ENCODE measurements at places on chromosomes 6 and 20.

DNA sequence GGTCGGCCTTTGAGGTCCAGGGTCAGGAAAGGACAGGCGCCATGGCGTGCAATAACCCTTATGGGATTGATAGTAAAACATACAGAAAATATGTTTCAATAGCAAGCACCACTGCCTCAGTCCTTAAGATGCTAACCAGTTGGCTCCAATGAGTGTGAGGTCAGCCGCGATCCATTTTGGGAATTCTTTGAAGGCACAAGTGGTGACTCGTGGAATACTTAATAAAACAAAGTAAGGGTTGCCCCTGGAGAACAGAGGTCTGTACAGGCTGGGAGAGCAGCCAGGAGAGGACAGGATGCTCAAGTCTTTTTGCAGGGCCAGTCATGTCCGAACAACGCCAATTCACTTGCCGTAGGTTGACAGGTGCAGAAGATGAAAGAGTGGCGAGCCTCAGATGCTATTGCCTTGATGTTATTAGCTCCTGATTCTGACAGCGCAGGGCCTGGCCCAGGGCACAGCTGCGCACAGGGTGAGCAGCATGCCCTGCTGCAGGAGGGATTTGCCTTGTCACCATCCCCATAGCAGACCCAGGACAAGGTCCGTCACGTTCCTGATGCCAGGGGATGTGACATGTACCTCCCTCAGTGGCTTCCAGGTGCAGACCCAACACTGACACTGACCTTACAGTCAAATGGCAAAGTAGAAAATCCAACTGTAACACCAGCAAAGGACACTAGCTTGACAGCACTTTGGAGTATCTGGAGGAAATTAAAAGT is 21.8 kb downstream of the SYNDIG1 start:
- no peak for DNase-seq

DNA sequence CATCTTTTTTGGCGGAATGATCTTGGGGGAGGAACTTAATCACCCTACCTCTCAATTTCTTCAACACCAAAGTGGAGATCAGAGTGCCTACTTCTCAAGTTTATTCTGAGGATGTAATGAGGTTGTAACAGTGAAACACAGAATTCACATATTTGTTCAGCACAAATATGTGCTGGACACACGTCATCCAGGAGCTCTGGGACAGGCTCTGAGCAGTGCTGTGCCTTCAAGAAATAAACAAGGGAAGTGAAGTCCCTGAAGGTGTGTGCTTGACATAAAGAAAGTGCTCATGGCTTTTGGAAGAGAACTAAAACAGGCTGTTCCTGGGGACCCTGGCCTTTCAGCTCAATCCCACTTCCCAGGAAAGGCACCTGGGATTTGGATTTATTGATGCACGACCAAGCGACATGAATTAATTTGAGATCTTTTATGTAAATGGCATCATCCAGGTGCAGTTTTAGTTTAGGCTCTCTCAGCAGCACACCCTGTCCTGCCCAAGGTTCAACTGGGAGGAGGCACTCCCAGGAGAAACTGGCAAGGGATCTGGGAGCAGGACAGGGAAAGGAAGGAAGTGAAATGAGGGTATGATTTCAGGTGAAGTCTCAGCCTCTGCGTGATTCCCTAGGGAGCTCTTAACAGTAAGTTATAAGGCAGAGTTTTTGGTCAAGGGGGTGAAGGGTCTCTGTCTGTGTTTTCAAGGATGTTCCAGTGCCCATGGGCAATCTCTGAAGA is 211.0 kb downstream of the FOXA2 start:
- no peak for DNase-seq

DNA sequence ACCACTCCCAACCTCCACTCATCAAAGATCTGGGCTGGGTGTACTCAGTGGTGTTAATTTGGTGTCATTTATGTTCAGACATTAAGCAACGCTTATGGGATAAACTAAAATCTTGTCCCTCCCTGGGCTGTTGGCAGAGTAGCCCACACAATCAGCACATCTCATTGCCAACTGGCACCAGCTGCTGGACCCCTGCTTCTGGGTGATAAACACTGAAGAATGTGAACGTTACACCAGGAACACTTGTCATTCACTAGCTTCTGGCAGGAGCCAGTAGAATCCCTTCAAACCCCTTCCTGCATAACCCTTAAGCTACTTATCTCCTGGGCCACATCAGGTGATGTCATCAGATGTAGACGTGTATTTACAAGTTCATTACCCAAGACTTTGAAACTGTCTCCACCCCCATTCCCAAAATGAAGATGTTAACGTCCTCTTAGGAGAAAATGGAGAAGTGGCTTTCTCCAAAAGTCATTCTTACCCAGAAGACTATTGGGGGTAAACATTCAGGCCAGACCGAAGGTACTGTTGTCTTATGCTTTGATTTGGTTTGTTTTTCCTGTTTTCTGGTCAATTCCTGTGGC is 107.8 kb upstream of the CD93 start:
- no peak for DNase-seq

- no peak for DNase-seq
Measured at GRCh38 chr6:164741938-164742451, 567.4 kb downstream of the C6orf118 start.

- no peak for DNase-seq
Measured at GRCh38 chr6:135270676-135271536, 89.8 kb downstream of the MYB start.

DNA sequence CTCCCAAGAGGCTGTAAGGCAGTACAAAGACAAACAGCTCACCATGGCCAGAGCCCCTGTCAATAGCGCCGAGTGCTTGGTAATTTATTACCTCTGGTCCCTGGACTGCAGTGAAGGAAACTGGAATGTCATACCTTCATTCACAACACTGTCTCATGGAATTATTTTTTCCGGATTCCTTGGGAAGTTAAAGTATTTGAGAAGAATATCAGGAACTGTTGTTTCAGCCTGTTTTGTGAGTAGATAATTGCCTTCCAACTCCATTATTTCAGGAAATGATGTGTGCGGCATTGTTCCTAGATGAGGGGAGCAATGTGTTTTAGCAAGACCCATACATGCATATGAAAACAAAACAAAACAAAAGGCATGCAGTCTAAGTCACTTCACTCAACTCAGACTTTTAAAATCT is 64.0 kb downstream of the BLOC1S5 start:
- peak; percentile 94 for DNase-seq

GRCh38 chr6:63403725-63404124 is 83.9 kb upstream of the LGSN start:
- no peak for DNase-seq

- no peak for DNase-seq
Measured at GRCh38 chr20:17556837-17557674, 12.8 kb upstream of the DSTN start.

DNA sequence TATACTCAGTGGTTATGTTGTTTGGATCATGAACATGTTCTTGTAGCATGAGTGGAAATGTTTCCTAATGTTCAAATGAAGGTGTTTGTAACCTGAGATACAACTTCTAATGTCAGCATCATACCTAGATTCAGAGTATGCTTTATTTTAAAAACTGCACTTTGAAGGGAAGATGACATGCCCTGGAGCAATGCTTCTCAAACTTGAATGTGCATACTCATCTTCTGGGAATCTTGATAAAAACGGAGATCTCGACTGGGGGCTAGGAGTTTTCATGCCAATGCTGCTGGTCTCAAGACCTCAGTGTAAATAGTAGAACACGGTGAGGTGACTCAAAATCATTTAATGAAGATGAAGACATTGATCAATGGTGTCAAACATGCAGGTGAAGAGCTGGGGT is 440.0 kb upstream of the NOX3 start:
- peak; percentile 57 for DNase-seq

- DNase-seq = no peak
Measured at GRCh38 chr20:64069614-64070243, 6.7 kb downstream of the TCEA2 start.

GRCh38 chr6:53484476-53485280 is 60.2 kb downstream of the GCLC start:
- DNase-seq = peak; percentile 72

GRCh38 chr6:45537539-45537938 is 159.8 kb upstream of the SUPT3H start:
- DNase-seq = no peak

- no peak for DNase-seq
Measured at GRCh38 chr20:6134592-6134991, 11.8 kb upstream of the FERMT1 start.

DNA sequence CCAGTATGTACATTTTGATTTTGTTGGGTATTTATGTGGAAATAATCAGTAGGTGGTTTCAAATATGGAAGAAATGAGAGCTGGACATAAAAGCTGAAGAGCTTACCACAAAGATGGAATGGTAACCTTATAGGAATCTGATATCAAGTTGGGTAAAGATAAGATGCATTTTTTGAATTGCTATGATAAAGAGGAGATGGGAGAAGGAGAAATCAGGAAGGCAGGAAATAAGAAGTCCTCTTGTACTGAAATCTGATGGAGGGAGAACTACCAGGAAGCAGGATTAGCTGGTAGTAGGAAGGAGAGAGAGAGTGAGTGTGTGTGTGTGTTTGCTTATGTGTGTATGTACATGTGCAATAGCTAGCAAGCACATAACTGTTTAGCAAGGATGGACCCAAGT is 468.4 kb downstream of the PHF3 start:
- no peak for DNase-seq

DNA sequence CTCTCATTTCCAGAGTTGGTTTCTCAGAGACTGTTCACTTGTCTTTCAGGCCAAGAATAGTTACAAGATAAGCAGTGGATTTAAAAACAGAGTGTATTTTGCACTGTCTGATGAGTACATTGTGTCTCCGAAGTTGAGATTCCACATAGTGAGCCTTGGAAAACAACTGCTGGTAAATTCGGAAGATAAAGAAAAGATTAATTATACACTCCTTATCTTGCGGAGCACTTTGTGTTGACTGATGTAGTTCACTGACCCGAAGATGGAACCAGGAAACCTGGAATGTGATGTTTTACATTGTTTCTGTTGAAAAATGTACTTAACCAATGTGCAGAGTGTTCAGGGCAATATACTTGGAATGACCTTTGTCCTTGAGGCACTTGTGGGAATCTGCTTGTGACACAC is 51.0 kb downstream of the ANKS1A start:
- DNase-seq = no peak

- DNase-seq = peak; percentile 65
Measured at GRCh38 chr20:50467718-50468356, 42.3 kb upstream of the PTPN1 start.

DNA sequence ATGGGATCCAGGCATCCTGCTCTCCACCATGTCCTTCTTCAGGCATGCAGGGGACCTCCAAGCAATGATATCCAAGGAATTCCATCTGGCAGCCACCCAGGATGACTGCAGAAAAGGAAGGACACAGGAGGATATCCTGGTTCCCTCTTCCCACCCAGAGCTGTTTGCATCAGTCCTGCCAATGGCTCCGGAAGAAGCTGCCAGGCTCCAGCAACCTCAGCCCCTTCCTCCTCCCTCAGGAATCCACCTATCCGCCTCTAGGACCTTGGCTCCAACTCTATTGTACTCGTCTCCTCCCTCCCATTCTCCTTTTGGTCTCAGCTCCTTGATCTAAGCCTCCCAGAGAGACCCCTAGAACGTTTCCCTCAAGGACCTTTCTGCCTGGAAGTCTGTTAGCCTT is 733 bp upstream of the PSORS1C2 start:
- DNase-seq = no peak

GRCh38 chr6:22363166-22363713 is 66.4 kb upstream of the PRL start:
- DNase-seq = no peak

DNA sequence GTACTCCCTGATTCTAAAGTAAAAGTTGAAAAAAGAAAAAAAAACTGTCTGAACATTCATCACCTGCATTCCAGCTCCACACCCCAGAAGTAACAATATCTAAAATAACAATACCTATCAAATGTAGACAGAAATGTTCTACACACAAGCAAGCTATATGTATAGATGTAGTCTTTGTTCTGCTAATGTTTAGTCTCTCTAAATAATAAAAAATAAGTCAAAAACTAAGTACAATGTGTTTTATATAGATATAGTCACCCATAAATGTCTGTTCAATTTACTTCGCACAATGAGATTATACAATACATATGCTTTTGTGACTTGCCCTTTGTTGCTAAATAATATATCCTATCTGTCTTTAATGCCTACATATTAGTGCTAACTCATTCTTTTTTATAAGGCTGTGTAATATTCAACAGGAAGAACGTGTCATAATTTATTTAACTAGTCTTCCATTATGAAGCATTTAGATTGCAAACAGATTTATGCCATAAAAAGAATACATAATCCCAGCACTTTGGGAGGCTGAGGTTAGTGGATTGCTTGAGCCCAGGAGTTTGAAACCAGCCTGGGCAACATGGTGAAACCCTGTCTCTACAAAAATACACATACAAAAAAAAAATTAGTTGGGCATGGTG is 216.2 kb upstream of the ZNF217 start:
- no peak for DNase-seq

DNA sequence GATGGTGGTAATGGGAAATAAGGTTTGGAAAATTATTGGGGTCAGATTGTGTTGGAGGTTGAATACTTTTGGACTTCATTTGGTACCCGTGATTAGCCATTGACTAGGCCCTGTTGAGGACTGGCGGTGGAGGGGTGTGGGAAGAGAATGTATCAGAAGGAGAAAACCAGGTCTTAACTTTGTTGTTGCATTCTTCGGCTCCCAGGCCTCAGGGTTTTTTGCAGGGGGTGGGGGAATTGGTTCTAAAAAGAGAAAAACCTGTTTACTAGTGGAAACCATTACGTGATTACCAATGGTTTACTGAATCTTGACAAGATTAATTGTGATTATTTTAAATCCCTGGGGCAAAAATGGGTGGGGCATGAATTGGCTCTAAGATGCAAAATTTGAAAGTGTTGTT is 85.1 kb downstream of the PHF20 start:
- no peak for DNase-seq

GRCh38 chr20:43983904-43984361 is 69.3 kb downstream of the TOX2 start:
- DNase-seq = no peak

GRCh38 chr6:17730078-17730704 is 23.5 kb upstream of the NUP153 start:
- DNase-seq = no peak

- no peak for DNase-seq
Measured at GRCh38 chr20:52270001-52270606, 78.5 kb upstream of the ZFP64 start.

DNA sequence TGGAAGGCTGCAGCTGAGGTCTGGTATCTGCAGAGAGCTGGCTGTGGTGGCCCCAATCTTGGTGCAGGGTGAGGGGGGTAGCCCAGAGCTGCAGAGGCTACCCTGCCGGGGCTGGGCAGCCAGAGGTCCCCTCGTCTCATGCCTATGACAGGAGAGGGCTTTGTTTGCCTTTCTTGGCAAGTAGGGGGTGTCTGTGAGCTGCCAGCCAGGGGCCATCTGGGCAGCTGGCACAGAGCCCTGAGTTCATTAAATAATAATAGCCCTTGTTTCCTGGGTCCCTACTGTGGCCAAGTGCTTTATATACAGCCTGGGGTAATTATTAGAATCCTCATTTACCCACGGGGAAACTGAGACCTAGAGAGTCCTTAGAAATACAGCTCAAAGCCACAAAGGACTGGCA is 66.6 kb downstream of the EZR start:
- DNase-seq = no peak

GRCh38 chr6:7104752-7105151 is 3.0 kb upstream of the RREB1 start:
- no peak for DNase-seq

Data from trophoblast cell (in vitro differentiated cells and primary cell).